ENCODE measurements at places on chromosomes 11 and 22.
A peak's percentile ranks its signal among the peaks of the same experiment; 100 is the strongest.

DNA sequence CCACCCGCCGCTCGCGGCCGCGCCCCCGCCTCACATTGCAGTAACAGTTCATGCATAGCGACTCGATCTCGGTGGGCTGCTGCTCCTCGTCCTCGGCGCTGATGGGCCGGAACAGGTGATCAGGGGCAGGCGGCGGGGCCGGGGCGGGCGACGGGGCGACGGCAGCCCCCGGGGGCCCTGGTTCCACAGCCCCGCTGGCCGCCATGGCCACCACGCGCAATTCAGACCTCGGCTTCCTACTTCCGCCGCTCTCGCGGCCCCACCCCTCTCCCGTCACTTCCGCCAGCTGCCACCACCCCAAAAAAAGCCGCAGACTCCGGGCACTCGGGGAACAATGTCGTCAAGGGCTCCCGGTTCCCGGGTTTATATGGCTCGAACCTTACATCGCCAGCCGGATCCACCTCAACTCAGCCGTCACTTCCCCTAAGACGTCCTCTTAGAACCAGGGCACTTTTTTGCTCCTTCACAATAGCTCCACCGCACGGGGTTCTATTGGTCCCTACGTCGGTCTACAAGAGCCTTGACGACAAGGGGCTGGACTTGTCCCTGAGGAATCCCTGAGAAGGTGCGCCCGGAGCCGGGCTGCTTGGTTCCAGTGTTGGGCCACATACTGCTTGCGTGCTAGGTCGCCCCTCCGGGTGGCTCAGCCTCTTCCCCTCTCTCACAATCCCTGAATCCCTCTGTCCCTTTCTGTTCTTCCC lies at the start of gene ZPR1:
Gene ZPR1, minus strand, starts transcription at position 238 of the 701 bp plus-strand sequence. Its CDS starts 33 bp downstream, at position 205.
- DNase-seq, result peak; percentile 71

- no peak for DNase-seq
These were observed 89.5 kb upstream of the HTATIP2 start for GRCh38 chr11:20274031-20274430.

DNA sequence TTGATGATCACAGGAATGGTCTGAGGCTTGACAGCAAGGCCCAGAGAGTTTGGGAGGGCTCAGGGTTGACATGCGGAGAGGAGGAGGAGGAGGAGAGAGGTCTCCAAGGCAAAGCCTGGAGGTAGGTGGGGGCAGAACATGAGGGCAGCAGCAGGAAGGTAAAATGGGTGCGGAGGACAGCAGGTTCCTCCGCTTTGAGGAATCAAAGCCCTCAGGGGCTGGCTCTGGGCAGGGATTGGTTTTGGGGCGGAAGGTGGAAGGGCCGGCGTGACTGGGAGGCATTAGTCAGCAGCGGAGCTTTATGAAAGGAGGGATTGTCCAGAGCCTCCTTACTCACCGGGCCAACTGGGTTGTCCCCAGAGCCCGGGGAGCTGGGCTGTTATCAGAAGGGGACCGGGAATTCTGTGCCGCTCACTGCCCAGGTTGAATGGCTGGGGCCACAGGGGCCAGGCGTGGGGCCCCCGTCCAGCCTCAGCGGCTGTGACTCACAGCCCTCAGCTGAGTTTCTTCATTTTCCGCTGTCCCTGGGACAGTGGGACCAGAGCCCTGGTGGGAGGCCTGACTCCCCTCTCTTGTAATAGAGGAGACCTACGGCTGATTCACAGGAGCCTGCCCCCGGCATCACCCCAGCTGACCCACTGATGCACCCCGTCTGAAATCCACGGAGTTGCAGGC lies 36.2 kb downstream of the LIF start:
- no peak for DNase-seq

- no peak for DNase-seq
These were observed 15.0 kb upstream of the YWHAH start for GRCh38 chr22:31929167-31929930.

DNA sequence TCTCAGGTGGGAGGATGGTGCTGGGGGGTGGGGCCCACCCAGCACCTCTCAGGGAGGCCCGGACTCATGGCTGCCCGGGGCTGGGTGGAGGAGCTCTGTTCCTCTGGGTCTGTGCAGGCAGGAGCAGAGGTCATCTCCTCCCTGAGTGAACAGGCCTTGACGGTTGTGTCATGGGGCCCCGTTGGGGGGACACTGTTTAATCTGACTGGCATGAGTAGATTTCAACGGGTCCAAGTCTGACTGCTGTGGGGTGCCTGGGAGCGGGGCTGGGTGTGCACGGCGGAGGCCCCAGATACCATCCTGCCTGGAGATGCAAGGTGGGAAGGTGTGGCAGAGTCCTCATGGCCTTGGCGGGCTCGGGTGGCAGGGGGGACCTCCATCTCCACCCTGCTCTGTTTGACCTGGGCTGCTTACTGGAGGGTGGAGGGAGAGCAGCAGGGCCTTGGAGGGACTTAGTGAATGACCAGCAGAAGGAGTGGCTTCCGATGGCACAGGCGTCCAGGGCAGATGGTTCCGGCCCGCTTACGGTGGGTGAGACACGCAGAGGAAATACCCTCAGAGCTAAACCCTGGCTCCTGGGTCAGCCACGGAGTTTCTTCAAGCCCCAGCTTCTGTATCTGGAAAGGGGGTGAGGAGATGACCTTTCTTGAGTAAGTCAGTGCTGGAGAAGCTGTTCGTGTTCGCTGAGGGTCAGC lies 48.7 kb downstream of the SMIM38 start:
- no peak for DNase-seq

GRCh38 chr11:22797047-22797446 lies 32.6 kb downstream of the SVIP start:
- no peak for DNase-seq

DNA sequence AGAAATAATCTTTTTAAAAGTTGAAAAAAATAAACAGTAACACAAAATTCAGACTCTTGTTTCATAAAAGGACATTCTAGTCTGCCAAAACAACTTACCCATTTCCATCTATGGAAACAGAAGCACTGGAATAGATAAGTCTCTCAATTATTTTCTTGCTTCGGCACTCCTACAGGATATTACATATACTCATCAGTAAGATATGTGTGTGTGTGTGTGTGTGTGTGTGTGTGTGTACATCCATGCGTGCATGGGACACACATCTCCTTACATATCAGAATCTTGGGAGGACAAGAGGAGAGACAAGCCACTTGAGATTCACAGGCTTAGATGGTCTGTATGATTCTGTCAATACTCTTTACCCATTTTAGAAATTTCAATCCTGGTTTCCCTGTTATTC lies 144.6 kb downstream of the ATG16L2 start:
- DNase-seq, result no peak

- DNase-seq, result no peak
These were observed 74.4 kb downstream of the GAB4 start for GRCh38 chr22:16933291-16934282.

- DNase-seq, result no peak
These were observed 118.7 kb upstream of the IGLL5 start for GRCh38 chr22:22768885-22769284.

DNA sequence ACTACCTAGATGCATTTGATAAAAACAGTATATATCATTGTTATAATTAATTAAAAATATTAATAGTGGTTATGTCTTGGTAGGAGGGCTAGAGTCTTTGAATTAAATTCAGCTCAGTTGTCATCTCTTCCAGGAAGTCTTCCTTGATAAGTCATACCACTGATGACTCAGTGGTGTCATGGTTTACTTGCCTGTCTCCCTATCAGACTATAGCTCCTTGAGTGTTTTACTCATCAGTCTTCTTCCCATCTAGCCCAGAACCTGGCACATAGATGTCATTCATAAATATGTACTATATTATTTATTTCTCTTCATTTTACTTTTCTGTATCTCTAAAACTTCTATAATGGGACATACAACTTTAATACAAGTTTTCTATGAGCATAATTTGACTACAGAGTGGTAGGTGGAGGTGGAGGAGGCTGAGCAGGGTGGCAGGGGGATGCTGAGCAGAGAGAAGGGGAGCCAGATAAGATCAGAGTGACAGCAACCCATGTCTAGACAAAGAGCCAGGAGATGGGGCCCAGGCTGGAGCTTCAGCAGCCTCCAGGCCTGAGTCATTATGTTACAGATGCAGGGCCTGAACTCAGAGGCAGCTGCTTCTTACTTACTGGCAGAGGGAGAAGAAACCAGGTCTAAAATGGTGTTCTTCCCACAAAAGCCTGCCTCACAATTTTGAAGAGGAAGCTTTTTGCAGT lies 82.3 kb upstream of the PHOX2A start:
- no peak for DNase-seq

DNA sequence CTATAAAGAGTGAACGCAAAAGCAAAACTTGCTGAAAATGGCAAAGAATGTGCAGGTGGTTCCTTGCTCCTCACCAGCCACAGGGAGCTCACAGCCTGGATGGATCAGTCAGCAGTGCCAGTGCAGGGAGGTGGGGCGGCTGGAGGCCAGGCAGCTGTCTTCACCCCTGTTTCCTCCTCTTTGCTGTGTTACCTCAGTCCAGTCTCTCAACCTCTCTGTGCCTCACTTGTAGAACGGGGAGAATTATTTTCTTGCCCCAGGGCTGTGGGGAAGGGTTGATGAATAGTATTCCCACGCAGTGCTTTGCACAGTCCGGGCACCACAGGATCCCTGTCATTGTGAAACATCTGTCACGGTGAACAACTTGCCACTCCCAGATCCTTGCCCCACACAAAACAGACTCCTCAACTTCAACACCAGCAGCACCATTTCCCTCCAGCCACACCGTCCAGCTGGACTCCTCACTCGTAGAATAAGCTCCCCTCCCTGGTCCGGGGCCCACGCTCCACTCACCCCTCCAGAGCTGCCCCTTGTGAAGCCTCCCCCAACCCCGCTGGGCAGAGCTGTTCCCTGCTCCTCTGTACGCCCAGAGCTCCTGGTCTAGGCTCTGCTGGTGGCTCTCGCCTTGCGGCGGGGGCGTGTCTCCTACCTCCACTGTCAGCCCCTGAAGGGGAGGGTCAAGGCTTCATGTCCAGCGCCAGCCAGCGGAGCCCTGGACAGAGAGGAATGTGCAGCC lies 27.7 kb downstream of the MPPED1 start:
- DNase-seq, result no peak

- DNase-seq, result no peak
These were observed 9.3 kb downstream of the MTFP1 start for GRCh38 chr22:30434843-30435242.

- no peak for DNase-seq
These were observed 3.0 kb downstream of the MAFF start for GRCh38 chr22:38204784-38205183.

GRCh38 chr11:113278925-113279324 lies 35.5 kb upstream of the TTC12 start:
- DNase-seq, result no peak

- DNase-seq, result no peak
These were observed 214.4 kb upstream of the BLID start for GRCh38 chr11:122330279-122330965.

- no peak for DNase-seq
These were observed 32.7 kb downstream of the VWA5A start for GRCh38 chr11:124147951-124148350.

- no peak for DNase-seq
These were observed 62.2 kb upstream of the NAV2 start for GRCh38 chr11:19650467-19650866.

DNA sequence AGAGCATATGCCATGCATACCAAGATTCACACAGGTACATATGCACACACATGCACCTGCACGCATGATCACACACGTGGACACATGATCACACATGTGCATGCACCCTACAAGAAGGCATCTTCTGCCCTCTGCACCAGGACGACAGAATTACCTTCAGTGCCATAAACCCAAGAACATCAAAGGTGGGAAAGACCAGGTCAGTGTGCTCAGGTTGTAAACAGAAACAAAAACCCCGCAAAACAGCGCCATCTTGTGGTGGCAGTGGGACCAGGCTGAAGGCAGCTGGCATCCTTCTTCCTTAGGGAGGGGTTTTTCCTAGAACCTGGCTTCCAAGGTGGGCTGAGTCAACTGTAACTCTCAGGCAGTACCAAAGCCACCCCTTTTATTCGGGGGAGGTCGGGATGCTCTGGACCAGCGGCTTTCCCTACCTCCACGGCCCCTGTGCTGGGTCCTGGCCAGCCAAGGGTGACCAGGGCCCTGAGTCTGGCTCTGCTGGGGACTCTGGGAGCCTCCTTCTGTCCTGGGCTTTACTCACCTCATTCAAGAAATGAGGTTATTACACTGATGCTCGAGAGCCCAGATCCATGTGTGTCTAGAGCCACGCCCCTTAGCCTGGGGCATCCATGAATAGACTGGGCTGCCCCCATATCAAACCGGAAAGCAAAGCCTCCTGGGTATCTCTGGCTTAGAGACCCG lies 69.4 kb upstream of the FGF3 start:
- DNase-seq, result peak; percentile 30

- DNase-seq, result no peak
These were observed 2.1 kb downstream of the ADAMTS8 start for GRCh38 chr11:130426223-130426836.

DNA sequence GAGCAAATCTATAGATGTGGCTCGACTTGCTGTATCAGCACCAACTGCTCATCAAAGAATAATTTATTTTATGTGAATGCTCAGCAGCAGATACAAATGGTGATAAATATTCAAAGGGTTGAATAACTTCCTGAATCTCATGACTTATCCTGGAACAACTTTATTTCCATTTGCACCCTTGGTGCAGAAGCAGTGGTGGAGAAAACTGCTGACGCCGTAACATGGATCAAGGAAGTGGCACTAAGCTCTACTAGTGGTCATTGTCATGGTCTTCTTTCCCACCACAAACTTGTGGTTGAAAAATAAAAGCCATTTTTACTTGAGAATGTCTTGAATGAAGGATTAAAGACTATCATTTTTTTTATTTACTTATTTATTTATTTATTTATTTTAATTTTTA lies 14.6 kb downstream of the MARK2 start:
- DNase-seq, result no peak

GRCh38 chr11:15590132-15590531 lies 475.4 kb downstream of the INSC start:
- no peak for DNase-seq

- DNase-seq, result no peak
These were observed 56.2 kb downstream of the GGTLC2 start for GRCh38 chr22:22700631-22701030.

DNA sequence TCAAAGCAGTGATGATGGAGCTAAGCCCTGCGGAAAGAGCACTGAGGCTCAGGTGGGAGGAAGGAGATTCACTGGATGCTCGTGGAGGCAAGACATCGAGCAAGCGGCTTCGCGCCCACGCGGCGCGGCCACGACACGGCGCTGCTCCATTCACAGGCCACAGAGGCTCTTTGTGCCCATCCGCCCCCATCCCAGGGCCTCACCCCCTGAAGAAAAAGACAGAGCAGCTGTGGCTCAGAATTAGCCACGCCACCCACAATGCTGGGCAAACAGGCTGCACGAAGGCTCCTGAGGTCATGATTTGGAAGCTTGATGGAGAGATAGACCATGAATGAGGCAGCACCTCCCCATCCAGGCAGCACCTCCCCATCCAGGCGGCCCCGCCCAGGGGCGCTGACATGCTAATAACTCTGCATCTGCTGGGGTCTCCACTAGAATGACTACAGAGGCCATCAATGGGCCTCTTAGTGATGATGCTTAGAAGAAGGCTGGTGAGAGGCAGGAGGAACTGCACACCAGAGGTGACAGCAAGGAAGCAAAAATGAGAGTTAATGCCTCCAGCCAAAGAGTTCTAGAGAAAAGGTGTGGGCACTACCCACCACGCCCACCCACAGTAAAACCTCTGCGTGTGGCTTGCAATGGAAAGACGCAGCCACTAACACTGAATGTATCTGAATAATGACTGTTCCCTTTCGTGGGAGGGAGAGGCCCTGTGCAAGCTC lies 43.5 kb downstream of the MYH9 start:
- no peak for DNase-seq
